HS-5 (cell line): ENCODE measurements at places on chromosomes 1 and 21.

DNA sequence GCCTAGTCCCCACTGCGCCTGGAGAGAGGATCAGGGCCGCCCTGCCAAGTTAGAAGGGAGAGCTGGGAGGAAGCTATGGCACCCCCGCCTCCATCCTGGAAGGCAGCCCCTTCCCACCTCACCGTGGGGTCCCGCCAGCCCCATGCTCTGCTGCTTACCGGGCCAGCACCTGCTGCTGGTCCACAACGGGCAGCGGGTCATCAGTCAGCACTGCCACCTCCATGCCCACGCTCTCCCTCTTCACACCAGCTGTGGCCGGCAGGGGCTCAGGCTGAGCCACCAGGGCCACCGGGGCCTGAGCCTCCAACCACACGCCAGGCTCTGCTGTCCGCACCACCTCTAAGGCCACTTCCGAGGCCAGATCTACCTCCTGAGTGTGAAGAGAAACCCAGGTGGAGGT lies 23.5 kb upstream of the DDOST start:
- no peak for DNase-seq

DNA sequence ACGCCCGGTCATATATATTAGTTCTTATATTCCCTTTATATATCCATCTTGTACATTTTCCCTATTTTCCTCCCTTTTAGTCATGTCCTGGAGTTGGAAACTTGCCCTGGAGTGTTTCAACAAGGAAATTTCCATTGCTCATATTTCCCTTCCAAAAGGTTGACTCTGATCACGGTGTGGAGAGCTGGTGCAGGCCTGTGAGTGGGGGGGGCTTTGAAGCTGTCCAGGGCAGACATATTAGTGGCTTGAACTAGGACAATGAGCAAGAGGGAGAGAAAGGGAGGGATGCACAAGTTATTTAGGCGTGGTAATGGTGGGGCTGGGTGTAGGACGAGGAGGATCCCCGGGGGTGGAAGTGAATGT lies 30.4 kb upstream of the TMEM61 start:
- DNase-seq, result no peak

- DNase-seq, result no peak
Observed at GRCh38 chr1:227325156-227325555, 6.9 kb upstream of the CDC42BPA start.

- DNase-seq, result no peak
Observed at GRCh38 chr1:1167398-1167821, 6.3 kb upstream of the TTLL10 start.

DNA sequence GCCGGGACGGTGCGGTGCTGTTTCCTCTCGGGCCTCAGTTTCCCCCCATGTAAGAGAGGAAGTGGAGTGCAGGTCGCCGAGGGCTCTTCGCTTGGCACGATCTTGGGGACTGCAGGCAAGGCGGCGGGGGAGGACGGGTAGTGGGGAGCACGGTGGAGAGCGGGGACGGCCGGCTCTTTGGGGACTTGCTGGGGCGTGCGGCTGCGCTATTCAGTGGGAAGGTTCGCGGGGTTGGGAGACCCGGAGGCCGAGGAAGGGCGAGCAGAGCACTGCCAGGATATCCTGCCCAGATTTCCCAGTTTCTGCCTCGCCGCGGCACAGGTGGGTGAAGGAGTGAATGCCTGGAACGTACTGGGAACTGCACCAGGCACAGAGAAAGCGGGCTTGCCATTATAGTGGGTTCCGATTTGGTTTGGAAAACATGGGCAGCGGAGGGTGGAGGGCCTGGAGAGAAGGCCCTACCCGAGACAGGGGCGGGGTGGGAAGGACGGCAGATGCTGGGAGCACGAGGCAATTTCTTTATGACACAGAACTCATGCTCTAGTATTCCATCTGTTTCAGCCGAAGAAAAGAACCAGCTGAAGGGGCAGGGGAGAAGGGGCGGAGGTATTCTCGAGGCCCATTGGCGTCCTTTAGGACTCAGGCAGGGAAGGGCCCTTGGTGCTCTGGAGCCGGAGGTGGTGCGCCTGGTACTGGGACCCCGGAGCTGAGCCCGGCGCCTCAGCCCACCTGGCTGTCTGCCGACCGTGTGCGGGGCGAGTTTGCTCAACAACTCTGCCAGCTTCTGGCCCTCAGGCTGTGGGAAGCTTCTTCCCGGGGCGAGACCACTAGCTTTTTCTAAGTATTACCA lies 960 bp downstream of the PCSK9 start:
- DNase-seq, result no peak

DNA sequence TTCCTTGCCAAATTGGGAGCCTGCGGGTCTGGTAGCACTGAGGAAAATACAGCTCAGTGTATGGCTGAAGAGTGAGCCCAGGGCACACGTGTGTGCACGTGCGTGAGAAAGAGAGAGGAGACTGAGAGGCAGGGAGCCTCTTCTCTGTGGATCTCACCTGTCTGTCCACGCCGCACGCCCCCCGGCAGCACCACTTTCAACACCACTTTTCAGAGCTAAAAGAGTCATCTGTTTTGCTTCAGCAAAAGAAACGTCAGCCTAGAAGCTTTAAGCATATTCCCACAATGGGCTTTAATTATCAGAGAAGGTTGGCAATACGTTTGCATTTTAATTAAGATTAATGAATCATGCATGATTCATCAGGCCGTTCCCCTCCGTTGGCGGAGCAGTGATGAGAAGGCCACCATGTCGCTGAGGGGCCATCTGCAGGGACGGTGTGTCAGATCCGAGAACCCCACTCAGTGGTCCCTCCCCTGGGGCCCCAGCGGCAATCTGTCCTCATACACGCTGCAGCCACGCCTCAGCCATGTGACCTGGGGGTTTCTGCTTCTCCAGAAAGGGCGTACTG lies 56.8 kb downstream of the SIK1 start:
- no peak for DNase-seq

DNA sequence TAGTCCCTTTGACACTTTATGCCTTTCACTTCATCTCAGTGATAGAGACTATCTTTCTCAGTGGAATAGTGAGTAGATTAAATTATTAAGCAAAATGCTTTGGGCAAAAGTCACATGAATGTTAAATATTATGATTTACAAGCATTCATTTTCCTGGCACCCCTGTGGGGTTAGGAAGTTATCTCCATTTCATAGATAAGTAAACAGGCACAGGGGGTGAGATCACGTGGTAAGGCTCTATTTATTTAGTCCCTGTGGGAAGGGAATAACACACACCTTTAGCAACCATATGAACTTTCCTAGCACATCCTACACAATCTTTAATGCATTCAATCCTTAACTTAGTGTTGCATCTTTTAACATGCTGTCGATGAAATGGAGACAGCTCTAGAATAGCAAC lies 12.3 kb downstream of the PSMB2 start:
- no peak for DNase-seq

DNA sequence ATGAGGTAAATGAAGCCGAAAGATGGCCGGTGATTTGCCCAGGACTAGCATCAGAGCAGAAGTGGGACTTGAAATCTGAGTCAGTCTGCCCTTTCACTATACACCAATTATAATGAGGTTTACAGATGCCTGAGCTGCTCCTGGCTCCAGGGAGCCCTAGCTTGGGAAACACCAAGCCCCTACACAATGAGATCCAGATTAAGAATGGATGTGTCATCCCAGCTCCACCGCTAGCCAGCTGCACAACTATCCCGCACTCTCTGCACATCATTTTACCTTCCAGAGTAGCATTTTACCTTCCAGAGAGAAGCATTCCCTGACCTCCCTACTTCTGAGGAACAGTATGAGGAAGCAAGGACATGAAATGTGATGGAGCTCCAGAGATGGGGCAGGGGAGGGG lies 27.0 kb downstream of the SERTAD4 start:
- peak; percentile 71 for DNase-seq

GRCh38 chr1:75855010-75855409 lies 58.3 kb downstream of the MSH4 start:
- DNase-seq, result peak; percentile 33

GRCh38 chr1:8420318-8420717 lies 102.4 kb downstream of the SLC45A1 start:
- DNase-seq, result no peak

DNA sequence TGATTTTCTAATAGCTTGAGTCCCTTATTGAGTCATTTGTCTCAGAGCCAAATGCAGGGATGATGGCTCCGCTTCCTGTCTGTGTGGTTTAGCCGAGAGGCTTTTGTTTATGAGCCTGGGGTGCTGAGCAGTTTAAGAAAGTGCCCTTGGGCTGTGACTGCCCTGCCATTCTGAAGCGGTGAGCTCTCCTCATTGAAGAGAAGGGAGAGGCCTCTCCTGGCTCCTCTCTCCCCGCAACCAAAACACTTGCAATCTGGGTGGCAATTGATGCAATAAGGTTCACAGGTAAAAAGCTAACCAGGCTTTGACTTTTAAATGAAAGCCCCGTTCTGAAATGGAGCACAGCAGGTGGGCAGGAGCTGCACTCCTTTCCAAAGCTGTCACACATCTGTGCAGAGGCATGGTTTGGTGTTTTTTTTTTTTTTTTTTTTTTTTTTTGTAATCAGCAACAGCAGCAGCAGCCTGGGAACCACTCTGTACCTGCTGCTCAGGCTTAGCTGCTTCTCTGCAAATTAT lies 403.7 kb downstream of the SIPA1L2 start:
- DNase-seq, result peak; percentile 26

GRCh38 chr1:217021956-217022355 lies 298.7 kb upstream of the ESRRG start:
- DNase-seq, result no peak

- DNase-seq, result no peak
Observed at GRCh38 chr1:6962996-6963911, 178.0 kb downstream of the CAMTA1 start.

DNA sequence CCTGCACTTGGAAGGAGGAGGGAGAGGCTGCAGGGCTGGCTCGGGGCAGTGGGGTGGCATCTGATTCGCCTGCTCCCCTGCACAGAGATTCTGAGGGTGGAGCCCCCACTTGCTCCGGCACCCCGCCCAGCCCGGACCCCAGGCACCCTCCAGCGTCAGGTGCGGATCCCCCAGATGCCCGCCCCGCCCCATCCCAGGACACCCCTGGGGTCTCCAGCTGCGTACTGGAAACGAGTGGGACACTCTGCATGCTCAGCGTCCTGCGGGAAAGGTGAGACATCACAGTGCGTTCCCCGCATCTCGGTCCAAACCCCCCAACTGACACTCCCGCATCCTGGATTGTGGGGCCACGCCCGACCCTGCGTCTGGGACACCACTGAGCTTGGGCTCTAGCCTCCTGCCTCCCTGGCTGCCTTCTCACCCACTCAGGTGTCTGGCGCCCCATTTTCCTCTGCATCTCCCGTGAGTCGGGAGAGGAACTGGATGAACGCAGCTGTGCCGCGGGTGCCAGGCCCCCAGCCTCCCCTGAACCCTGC lies 7.9 kb downstream of the ADAMTSL4 start:
- no peak for DNase-seq

- no peak for DNase-seq
Observed at GRCh38 chr1:212743901-212744475, 44.3 kb upstream of the BATF3 start.

- DNase-seq, result no peak
Observed at GRCh38 chr21:35147439-35147838, 98.3 kb upstream of the RUNX1 start.

GRCh38 chr1:227543283-227544066 lies 19.9 kb upstream of the ZNF678 start:
- no peak for DNase-seq

- DNase-seq, result no peak
Observed at GRCh38 chr1:115794976-115795639, 26.6 kb upstream of the CASQ2 start.

- peak; percentile 37 for DNase-seq
Observed at GRCh38 chr1:113396585-113396984, 6.3 kb downstream of the MAGI3 start.

DNA sequence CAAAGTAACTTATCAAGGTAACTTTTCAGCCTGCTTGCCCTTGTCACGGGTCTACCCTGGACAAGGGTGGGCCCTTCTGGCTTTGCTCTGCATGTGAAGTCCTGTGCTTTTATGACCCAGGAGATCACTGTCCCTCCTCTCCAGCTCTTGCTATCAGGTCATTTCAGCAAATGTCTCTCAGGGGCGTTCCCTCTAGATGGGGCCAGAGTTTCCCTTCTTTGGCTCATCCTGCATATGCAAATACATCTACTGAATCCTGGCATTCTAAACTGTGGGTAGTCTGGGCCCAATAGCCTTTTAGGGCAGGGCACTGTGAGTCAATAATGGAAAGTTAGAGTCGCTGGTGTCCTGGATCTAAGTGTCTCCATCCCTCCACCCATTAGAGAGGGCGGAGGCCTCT lies 366.9 kb upstream of the USP24 start:
- no peak for DNase-seq

DNA sequence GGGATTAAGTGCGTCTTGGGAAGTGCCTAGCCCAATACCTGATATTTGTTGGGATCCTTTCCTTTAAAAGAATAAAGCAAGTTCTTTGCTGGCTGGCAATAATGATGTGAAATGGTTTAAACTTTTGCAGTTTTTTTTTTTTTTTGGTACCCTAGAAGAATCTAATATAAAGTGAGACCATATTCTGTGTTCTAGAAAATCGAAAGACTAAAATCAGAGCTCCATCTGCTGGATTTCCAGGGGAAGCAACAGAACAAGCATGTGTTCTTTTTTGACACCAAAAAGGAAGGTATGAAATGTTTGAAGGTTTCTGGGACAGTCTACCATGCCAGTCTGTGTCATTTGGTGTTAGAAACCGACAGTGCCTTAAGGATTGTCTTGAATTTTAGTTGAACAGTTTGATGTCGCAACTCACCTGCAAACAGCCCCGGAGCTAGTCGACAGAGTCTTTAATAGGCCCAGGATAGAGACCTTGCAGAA lies 6.4 kb downstream of the UTP11 start:
- DNase-seq, result no peak

- DNase-seq, result no peak
Observed at GRCh38 chr1:108814343-108815125, 42.4 kb downstream of the AKNAD1 start.

- DNase-seq, result no peak
Observed at GRCh38 chr1:165828103-165828668, 772 bp downstream of the UCK2 start.

GRCh38 chr21:46482225-46482845 lies 23.6 kb downstream of the DIP2A start:
- no peak for DNase-seq

DNA sequence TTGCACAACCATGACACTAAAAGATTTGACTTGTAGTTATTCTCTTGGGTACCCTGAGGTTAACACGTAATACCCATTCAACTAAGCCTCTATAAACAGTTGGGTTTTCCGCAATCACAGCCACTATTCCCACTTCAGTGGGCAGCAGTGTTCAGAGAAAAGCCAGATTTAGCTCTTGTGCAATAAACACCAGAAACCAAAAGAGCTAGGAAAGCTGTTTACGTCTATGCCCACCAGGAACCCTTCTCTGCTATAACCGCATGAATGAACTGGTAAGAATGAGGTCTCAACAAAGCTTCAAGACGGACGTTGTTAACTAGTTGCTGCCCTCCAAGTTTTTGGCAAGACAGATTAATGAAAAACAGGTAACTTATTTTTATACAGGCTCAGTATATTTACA lies 101.3 kb downstream of the SLC45A1 start:
- no peak for DNase-seq
